ENCODE measurements at places on chromosomes 1 and 21. TPM values are rescaled to one million over a fixed set of nuclear protein-coding genes. Genes with fewer than 3 reads are reported as not detected.

The KCNA2 gene
- total RNA-seq, result 0.15 TPM

The HES3 gene
- total RNA-seq, result not detected

The SYNC gene
- 25.7 TPM for total RNA-seq

The BMP8A gene
- total RNA-seq, result 0.30 TPM

GRCh38 chr1:84410328-84411095 lies 12.2 kb downstream of the DNASE2B start:
- no peak overlapping the region for H3K27ac ChIP-seq
- no peaks in the 10 kb centered on the region for H3K4me1 ChIP-seq
- DNase-seq, result no peak
- H3K27me3 ChIP-seq, result no peaks in the 10 kb centered on the region

- peaks cover 19% of the 10 kb centered on the region for H3K4me1 ChIP-seq
- no peak overlapping the region for H3K4me3 ChIP-seq
Measured at GRCh38 chr1:232568331-232568852, 61.5 kb downstream of the SIPA1L2 start.

DNA sequence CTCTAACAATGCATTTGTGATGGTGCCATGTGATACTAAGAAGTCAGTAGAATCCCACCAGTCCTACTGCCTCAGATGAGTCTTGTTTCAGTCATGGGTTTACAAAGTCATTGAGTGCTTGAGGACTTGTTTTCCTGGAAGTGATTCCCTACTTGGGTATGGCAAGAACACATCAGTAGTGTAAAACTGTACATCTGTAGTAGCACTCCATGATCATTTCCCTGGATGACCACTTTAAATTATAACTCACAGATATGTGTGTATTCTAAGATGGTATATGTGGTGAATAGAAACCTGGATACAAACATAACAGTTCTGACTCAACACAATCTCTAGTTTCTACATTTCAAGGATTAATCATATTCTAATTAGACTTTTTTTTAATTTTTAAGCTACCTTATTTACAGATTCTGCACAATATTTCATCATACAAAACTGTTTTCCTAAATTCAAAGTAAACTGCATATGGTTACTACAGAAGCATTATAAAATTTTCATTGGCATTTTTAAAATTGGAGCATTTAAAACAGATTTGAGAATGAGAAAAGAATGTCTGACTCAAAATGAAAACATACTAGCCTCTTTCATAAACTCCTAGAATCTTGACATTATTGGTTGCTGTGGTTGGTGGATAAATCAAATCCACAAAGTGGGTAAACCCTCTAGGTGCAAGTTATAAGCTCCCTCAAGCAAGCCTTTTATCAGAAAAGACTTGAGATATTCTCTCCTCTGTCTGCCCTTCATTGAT lies 6.8 kb upstream of the PSMG1 start:
- no peak overlapping the region for H3K27ac ChIP-seq
- H3K4me1 ChIP-seq, result no peaks in the 10 kb centered on the region
- no peak overlapping the region for H3K4me3 ChIP-seq
- H3K36me3 ChIP-seq, result no peaks in the 10 kb centered on the region
- H3K27me3 ChIP-seq, result no peaks in the 10 kb centered on the region

- H3K4me1 ChIP-seq, result no peaks in the 10 kb centered on the region
- no peak for DNase-seq
- no peak overlapping the region for H3K4me3 ChIP-seq
- H3K36me3 ChIP-seq, result peaks cover 90% of the 10 kb centered on the region
- H3K27ac ChIP-seq, result no peak overlapping the region
- H3K27me3 ChIP-seq, result no peaks in the 10 kb centered on the region
Measured at GRCh38 chr1:11204396-11205190, 15.4 kb downstream of the ANGPTL7 start.

DNA sequence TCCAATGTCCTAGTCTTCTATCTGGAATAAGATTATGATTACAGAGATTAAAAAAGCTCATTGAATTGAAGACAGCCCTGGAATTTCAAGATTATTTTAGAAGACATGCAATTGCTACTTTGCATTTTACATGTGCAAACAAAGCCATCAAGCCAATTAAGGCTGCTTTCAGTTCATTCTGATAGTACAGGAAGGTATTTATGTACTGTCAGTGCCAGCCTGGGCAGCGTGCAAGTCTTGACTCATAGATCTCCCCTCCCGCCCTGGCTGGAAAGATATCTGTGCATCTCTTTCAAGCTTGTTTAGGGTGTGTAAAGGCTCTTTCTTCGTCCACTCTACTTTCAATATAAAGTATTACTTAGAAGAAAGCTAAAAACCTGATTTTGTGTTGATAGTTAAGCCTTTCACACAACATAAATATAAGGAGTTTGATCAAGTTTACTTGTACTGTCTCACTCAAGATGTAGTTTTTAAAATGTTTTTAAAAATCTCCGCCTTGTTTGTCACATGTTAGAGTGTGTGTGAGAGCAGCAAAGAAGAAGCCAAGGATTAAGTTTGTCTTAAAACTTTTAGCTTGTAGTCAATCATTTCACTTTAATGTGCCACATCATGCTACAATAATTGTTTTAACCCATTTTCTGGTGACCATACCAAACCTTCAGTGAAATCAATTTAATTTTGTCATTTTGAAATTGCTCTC lies 13.6 kb upstream of the LYPLAL1 start:
- no peaks in the 10 kb centered on the region for H3K4me1 ChIP-seq
- H3K27ac ChIP-seq, result no peak overlapping the region
- no peak overlapping the region for H3K4me3 ChIP-seq
- H3K27me3 ChIP-seq, result no peaks in the 10 kb centered on the region
- no peaks in the 10 kb centered on the region for H3K36me3 ChIP-seq

GRCh38 chr1:7528386-7529198 lies 242.5 kb upstream of the VAMP3 start:
- no peaks in the 10 kb centered on the region for H3K36me3 ChIP-seq
- no peak overlapping the region for H3K27ac ChIP-seq
- no peak overlapping the region for H3K4me3 ChIP-seq
- DNase-seq, result no peak
- no peaks in the 10 kb centered on the region for H3K27me3 ChIP-seq

GRCh38 chr1:181936768-181937581 lies 124.5 kb downstream of the ZNF648 start:
- no peaks in the 10 kb centered on the region for H3K4me1 ChIP-seq
- no peaks in the 10 kb centered on the region for H3K27me3 ChIP-seq
- no peak overlapping the region for H3K27ac ChIP-seq
- no peaks in the 10 kb centered on the region for H3K36me3 ChIP-seq
- peak; percentile 43 for DNase-seq
